ENCODE measurements at places on chromosomes 6 and 20. TPM values are rescaled to one million over a fixed set of nuclear protein-coding genes. Genes with fewer than 3 reads are reported as not detected.

Gene SMPDL3A
- total RNA-seq: 7.7 TPM

Gene HSPA12B
- total RNA-seq: under 0.01 TPM

Gene HFE
- 5.5 TPM for total RNA-seq

Gene PCSK2
- not detected for total RNA-seq

Gene TRIM15
- not detected for total RNA-seq

Gene STMND1
- total RNA-seq: not detected

Gene MTFR2
- 0.64 TPM for total RNA-seq

Gene HDGFL1
- total RNA-seq: not detected

Gene CPXM1
- total RNA-seq: not detected

Measured in tracheal epithelial cell (primary cell).